NCI-H226 (cell line): ENCODE measurements at places on chromosomes 7 and 10.
A peak's percentile ranks its signal among the peaks of the same experiment; 100 is the strongest.

- peak; percentile 70 for DNase-seq
Observed at GRCh38 chr10:63465293-63466143, at the start of gene JMJD1C. Gene JMJD1C (minus strand): TSS chr10:63465977. CDS start chr10:63465662, 315 bp downstream.

GRCh38 chr10:129760003-129760315 lies 204.1 kb downstream of the EBF3 start:
- DNase-seq: no peak

DNA sequence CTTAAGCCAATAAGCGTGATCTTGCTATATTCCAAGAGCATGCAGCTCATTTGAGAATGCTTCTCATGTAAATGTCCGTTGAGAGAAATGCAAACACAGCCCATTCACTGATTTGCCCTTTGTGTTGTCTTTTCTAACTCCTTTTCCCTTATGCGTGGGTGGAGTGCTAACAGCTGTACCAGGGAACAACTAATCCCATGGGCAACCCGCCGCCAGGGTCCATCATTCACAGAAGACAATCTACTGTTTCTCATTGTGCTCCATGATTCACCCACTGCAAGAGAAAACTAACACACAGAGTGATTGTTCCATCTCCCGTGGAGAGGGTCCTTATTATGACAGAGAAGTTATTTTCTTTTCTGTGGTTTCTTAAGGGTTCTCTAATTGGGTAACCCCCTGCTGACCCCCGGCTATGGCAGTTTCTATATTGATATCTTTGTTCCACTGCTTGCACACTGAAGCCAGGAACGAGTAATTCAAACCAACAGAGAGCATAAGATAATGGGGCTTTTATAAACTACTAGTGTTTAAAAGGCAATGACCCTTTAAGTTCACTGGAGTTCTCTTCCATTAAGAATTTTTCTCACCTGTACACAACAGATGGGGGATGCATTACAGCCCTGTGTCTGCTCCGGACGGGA lies 298.7 kb downstream of the BAMBI start:
- no peak for DNase-seq

DNA sequence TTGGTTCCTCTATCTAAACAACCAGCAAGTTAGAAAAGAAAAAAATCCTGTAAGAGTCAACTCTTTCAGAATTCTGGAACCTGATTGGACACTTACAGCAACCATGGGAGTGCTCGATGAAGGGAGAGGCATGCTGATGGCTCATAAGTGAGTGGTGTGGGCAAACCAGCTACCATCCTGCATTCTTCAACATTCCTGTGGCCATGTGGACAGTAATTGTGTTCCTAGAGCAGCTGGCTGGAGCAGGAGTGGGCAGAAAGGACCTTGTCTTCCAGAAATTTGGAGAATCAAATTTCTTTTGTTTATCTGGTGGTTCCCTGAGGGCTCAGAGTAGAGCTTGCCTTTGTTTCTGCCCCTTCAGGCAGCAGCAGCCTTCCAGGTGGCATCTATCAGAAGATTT lies 22.5 kb upstream of the MYL7 start:
- DNase-seq: peak; percentile 94

GRCh38 chr7:3437467-3437866 lies 136.4 kb downstream of the SDK1 start:
- DNase-seq: no peak

DNA sequence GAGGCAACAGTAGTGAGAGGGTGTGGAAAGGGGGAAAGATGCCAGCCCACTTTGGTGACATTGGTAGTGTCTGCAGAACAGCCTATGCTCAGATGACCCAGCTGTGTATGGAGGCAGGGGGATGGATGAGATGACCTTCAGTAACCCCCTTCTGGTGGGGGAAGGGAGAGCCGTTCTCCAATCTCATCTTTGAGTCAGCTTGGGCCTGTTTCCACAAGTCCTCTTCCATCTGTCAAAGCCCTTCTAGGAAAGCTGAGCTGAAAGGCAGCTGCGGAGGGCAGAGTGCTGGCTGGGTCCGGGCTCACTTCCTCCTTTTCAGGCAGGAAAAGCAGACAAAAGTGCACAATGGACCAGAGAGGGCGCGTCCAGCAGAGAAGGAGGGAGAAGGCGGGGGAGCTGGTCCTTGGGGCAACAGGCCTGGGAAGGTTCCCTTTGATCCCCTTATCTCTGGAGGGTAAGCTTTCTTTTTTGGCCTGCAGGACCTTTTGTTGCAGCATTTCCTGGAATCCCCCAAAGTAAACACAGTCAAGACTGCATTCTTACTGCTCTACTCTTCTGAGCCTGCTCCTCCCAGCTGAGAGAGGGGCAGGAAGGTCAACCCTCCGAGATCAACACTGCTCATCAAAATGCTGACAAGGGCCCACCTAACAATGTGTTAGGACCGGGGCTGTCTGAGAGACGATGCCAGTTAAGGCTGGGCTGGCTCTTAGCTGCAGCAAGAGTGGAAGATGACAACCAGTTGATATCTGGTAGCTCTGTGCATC lies 1.2 kb upstream of the LRMDA start:
- DNase-seq: peak; percentile 92

DNA sequence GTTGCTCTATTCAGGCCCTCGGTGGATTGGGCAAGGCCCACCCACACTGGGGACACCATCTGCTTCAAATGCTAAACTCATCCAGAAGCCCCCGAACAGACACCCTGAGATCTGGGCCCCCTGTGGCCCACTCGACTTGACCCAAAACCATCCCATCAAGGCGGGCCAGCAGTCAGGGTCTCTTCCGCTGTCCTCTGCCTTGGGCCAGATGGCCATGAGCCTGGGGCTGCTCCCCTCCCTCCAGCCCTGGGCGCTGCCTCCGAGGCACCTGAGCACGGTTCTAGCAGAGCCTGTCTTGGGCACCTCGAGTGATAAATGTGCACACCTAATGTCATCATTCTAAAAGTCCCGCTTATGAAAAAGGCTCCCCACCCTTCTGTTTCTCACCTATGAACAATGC lies 449.4 kb downstream of the TCERG1L start:
- no peak for DNase-seq

DNA sequence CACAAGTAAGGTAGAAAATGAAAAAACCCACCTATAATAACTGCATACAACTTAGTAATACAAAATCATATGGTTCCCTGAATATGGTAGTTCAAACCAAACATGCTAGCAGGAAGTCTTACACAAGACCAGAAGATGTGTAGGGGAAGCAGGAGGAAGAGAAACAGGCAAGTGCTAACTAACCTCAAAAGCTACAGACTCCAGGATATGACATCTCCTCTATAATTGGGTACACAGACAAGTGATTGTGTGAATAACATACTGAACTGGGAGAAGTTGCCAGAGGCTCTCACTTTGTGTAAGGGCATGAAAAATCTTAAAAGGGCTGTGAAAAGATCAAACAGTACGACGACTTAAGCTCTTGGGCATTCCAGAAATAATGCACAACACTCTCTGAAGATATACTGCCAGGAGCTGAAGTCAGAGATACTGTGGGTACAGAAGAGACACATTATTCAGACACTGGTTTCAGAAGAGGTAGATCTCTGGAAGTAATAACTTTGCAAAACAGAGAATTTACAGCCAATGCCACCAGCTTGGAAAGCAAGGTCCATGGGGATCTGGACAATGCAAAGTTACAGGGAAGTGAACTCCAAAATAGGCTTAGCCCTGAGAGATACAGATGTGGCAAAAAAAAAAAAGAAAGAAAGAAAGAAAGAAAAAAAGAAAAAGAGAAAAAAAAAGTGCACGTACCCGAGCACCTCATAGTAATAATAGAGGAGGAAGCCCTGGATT lies 767.2 kb downstream of the TNS3 start:
- DNase-seq: peak; percentile 9

DNA sequence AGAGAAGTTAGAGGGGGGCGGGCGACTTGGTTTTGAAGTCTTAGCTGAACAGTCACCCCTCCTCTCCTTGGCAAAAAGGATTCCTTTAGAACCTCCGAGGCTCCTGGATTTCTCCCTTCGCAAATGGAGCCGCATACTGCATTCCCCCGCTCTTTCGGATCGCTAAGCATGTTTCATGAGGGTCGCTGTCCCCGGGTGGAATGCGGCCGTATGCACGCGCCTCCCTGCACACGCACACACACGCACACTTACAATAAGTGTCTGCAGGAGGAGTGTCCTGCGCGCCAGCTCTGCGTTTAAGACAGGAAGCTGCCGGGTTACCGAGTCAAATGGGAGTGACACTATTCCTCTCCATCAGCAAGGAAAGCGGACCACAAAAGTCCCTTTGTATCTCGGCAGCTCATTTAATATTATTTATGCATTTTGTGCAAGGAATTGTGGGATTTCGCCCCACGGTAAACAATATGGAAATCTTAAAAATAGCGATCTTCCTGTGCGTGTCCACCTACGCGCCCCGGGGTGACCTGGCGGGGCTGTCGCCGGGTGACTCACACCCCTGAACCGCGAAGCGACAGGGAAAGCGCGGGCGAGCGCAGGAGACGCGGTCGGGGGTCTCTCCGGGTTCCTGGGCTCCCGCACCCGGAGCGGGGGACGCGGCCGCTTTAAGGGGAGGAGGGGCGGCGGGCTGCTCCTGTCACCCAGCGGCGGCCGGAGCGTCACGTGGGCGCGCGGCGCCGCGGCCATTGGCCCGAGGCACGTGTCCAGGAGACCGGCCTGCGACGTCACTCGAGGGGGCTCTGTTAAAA lies 988 bp upstream of the EN2 start:
- no peak for DNase-seq
